Activated CD8-positive, alpha-beta memory T cell treated with anti-CD3 and anti-CD28 coated beads for 1 hour (primary cell): ENCODE measurements at places on chromosomes 4 and X.

- no peak for DNase-seq
Measured at GRCh38 chrX:14412686-14413085, 116.7 kb upstream of the GLRA2 start.

DNA sequence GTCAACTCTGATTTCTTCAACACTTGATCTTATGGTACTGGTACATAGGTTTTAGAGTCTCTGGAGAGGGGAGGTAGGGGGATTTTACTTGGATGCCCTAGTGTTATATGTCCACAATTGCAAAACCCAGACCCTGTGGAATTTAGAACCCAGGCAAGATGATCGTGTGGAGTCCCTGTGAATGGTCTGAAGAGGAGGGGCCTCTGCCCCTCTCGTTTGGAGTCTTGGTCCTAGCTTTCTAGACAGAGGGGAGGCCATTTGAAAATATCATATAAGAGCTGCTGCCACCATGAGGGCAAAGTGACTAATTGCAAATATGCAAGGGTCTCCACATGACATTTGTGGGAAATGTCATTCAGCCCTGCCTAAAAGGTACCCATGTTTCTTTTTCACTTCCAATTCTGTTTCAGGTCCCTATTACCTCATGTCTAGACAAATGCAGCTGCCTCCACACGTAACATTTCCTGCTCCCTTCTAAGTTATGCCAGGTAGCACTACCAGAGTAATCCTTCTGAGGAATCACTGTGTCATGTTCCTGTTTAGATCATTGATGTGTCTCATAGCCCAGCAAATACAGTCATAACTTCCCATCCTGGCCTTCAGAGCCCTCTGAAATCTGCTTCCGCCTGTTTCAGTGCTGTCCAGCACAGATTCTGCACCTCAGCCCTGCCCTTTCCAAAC lies 126.8 kb downstream of the KLHL8 start:
- DNase-seq, result no peak

- DNase-seq, result no peak
Measured at GRCh38 chr4:148814030-148814429, 371.8 kb upstream of the NR3C2 start.

DNA sequence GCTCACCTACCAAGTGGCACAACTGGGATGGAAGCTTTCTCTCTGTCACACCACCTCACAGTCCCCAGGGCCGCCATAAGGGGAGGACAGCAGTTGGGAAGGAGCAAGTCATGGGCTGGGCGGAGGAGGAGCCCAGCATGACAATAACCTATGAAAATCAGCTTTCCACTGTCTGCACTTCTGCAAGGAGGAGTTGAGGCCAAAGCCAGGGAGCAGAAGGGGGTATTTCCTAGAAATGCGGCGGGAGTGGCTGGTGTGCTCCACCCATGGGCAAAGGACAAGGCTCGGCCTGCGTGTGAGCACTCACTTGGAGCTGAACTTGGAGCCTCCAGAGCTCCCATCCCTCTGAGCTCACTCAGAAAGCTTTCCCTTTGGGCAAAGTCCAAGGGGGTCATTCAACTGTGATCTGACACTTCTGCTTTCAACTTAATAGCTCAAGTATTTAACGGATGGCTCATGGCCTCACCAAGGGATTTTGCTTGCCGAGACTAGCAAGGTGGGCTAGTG lies 18.5 kb downstream of the APLN start:
- no peak for DNase-seq

DNA sequence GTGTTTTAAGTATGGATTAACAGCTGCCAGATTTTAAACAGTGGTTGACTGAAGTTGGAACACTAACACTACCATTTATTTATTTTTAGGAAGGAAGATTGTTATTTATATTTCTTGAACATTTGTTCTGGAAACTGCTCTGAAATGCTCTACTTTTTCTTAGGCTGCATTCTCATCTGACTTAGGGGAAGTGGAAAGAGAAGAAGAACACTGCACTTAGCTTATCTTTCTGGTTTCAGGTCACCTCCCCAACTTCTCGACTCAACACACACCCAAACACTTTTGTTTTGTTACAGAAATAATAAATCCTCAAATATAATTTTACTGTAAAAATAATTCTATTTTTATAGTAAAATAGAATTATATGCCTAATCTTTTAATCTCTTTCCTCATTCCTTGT lies 18.6 kb downstream of the BLTP1 start:
- no peak for DNase-seq

GRCh38 chrX:568311-568710 lies 62.3 kb upstream of the SHOX start:
- no peak for DNase-seq

DNA sequence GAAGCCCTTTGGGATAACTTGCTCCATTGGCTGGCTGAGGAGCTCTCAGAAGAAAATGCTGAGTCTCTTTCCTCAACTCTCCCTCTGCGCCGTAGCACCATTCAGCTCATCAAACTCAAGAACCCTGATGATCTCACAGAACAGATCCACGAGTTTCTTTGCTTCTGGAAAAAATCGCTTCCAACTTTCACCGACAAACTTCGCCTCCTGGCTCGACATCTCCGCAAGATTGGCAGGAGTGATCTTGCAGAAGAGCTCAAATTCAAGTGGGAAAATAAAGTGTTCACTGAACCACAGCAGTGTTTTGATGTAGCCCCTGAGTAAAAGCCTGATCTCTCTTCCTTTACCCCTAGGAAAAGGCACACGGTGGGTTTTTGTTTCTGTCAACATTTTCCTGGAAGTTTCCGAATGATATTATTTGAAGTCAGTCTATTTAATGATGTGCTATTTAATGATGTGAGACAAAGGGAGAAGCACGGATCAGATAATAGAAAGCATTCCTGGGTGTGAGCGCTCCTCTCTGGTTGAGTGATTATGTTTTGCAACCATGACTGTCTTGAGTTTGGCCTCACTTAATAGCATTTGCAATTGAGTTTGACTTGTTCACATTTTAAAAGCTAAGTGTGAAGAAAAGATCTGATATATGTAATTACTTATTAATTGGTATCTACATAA lies 62.2 kb downstream of the DTHD1 start:
- no peak for DNase-seq
